Mammary microvascular endothelial cell (primary cell): ENCODE measurements at places on chromosomes 1 and 21. TPM values are rescaled to one million over a fixed set of nuclear protein-coding genes. Genes with fewer than 3 reads are reported as not detected.

E2F2 gene
- 1.9 and 2.7 TPM in 2 replicates for total RNA-seq

NASP gene
- total RNA-seq: 71.8 and 90.8 TPM in 2 replicates

KLHDC8A gene
- not detected in 2 replicates for total RNA-seq

TMPRSS3 gene
- not detected in 2 replicates for total RNA-seq

LCE3D gene
- total RNA-seq: not detected in 2 replicates

IL19 gene
- total RNA-seq: not detected in 2 replicates

CD84 gene
- total RNA-seq: not detected in 2 replicates

VANGL2 gene
- not detected in 2 replicates for total RNA-seq

OR6N1 gene
- total RNA-seq: not detected in 2 replicates

ARHGAP30 gene
- 0.13 and 0.20 TPM in 2 replicates for total RNA-seq

LCE1B gene
- not detected in 2 replicates for total RNA-seq

TPR gene
- 44.4 and 48.3 TPM in 2 replicates for total RNA-seq

CDA gene
- 0.13 and 1.1 TPM in 2 replicates for total RNA-seq

LIPI gene
- total RNA-seq: not detected in 2 replicates

DCLRE1B gene
- total RNA-seq: 9.1 and 10.6 TPM in 2 replicates

LCE1C gene
- not detected in 2 replicates for total RNA-seq

SRRM1 gene
- 39.2 and 65.4 TPM in 2 replicates for total RNA-seq

BCAN gene
- total RNA-seq: not detected in 2 replicates

HSD3B2 gene
- total RNA-seq: not detected in 2 replicates

MPL gene
- not detected in 2 replicates for total RNA-seq

PIK3R3 gene
- 9.8 and 11.3 TPM in 2 replicates for total RNA-seq

DLGAP3 gene
- not detected in 2 replicates for total RNA-seq

CELA2B gene
- not detected in 2 replicates for total RNA-seq

CFHR1 gene
- total RNA-seq: not detected in 2 replicates

WNT9A gene
- total RNA-seq: 0.05 and 0.20 TPM in 2 replicates

MYCBP gene
- total RNA-seq: 22.0 and 27.0 TPM in 2 replicates

LAMC2 gene
- total RNA-seq: 20.5 and 20.6 TPM in 2 replicates
